Renal cortical epithelial cell (primary cell): ENCODE measurements at places on chromosomes 6 and 20. TPM values are rescaled to one million over a fixed set of nuclear protein-coding genes. Genes with fewer than 3 reads are reported as not detected.

Gene IGF2R
- 147 and 267 TPM in 2 replicates for total RNA-seq

- DNase-seq: no peak
Observed at GRCh38 chr20:6697228-6697972, 70.1 kb upstream of the BMP2 start.

DNA sequence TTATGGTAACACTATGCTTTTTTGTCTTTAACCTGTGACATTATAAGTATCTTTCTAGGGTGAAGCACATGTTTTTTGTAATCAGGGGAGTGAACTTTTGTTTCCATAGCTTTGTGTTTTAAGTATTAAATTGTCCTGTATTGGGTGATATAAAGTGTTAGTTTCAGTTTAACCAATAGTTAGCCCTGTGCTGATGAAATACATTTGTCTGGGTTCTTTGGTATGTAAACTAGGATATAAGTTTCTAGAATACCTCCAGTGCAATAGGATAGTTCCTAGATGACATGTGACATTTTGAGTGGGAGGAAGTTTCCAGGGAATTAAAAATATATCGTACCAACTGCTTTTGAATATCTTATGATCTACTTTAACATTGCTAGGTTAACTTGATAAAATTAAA, 611.0 kb upstream of the MARCKS start:
- DNase-seq: no peak

GRCh38 chr6:132219901-132220300, 181.4 kb downstream of the MOXD1 start:
- no peak for DNase-seq

DNA sequence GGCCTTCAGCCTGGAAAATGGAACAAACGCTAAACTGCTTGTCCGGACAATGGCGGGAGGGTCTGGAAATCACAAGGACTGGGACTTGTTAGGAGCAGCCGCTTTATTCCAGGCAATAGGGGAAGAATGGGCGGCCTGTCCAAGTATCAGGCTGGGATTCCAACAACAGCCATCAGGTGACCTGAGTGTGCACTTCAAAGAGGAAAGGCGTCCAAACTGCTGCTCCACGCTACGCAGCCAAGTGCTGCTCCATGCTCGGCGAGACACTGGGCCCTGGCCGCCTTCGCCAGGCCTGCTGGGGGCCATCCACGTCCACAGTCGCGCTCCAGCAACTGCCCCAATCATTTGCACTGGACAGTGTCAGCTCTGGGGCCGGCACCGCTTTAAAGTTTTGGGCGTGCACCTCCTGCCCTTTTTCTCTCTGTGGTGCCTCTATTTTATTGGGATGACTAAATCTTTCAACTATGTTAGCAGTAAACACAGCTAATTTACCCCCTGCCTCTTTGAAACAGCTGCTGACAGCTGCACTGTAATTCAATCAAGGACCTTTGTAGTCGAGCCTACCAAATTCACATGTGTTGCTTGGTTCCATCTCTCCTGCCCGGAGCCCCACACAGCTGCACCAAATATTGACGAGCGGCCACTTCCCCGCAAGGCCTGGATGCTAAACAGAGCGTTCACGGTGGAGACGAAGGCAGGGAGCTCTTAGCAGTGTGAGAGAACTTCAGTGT, 98.3 kb downstream of the BMP7 start:
- no peak for DNase-seq

Gene WFDC2
- total RNA-seq: 1.6 and 25.0 TPM in 2 replicates

- DNase-seq: no peak
Observed at GRCh38 chr20:44850272-44850671, 35.2 kb upstream of the YWHAB start.

DNA sequence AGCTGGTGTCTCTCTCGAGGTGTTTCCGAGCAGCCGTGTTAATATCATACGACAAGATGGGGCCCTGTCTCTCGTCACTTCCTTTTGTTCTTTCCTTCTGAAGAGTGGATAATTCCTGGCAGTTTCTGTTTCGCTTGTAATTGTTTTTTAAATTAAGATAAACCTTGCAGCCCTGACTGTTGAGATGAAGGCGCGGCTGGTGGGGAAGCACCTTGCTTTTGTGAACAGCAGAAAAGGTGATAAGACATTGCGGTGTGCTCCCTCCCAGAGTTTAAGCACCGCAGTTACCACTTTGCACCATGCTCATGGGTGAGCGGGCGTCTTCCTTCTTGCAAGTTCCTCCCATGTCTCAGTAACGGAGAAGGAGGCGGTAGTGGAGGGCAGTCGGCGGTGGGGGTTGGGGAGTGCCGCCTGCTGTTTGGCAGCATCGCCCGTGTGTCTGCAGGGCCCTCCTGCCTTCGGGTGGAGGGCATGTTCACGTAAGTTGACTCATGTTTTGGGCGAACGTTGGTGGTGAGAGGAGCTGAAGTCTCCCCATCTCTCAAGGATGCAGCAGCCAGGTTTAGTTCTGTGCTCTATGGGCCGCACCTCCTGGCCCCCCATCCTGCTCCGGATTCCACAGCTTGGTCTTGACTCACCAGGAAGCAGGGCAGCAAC, 345.9 kb downstream of the TAF4 start:
- no peak for DNase-seq

Gene TNNC2
- not detected in 2 replicates for total RNA-seq

Gene FAM210B
- 26.4 and 46.5 TPM in 2 replicates for total RNA-seq

GRCh38 chr6:142682985-142683384, 262.0 kb downstream of the HIVEP2 start:
- DNase-seq: no peak

GRCh38 chr20:11302436-11302835, 615.3 kb upstream of the BTBD3 start:
- DNase-seq: no peak

Gene TSPO2
- total RNA-seq: not detected in 2 replicates

Gene MLN
- not detected in 2 replicates for total RNA-seq

Gene SGK2
- total RNA-seq: 13.4 and 39.4 TPM in 2 replicates

DNA sequence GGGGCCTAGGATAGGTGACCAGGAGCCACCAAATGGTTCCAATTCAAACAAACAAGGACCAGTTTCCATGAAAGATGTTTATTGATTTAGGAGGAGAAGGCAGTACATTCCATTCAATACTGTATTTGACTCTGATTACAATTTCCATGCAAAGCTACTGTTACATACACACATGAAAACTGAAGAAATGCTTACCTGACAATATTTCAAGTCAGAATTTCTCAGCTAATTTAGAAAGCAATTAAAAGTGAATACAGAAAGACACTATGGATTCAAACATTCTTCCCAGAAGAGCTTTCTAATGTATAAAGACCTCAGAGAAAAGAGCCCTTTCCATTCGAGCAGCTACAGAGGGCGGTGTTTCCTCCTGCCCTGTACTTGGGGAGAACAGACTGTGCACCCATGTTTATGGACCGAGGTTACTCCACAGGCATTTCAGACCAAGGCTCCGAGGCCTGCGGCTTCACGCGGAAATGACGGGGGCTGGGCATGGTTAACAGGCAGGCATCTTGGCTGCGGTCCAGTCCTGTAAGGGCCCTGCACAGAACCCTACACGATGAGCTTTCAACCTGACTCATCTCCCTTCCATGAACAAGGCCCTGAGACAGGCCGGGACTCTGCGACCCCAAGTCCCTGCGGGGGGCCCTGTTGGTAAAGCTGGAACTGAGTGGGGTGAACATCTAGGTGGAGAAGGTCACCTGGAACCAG, 25.7 kb upstream of the TCFL5 start:
- peak; percentile 63 for DNase-seq
